ENCODE measurements at places on chromosomes 3 and 15.

- no peak for DNase-seq
Measured at GRCh38 chr3:43025423-43025822, 46.3 kb downstream of the GASK1A start.

- DNase-seq: no peak
Measured at GRCh38 chr3:105622169-105622568, 246.6 kb downstream of the CBLB start.

DNA sequence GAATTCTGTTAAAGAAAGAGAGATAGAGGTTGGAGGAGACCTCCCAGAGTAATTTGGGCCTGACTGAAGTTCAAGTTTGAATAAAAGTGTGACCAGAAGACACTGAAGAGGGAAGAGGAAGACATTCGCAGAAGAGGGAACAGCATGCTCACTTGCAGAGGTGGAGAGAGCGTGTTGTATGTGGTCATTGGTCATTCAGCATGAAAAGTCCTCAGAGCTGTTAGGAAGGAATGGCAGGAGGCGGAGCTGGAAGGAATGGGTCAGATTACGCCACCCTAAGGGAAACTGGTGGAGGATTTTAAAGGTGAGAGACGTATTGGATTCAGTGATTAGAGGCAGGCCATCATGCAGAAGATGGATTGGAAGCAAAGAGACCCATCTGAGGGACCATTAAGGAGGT, 41.6 kb downstream of the IQCH start:
- no peak for DNase-seq

GRCh38 chr15:76815421-76815820, 89.7 kb downstream of the SCAPER start:
- peak; percentile 23 for DNase-seq

DNA sequence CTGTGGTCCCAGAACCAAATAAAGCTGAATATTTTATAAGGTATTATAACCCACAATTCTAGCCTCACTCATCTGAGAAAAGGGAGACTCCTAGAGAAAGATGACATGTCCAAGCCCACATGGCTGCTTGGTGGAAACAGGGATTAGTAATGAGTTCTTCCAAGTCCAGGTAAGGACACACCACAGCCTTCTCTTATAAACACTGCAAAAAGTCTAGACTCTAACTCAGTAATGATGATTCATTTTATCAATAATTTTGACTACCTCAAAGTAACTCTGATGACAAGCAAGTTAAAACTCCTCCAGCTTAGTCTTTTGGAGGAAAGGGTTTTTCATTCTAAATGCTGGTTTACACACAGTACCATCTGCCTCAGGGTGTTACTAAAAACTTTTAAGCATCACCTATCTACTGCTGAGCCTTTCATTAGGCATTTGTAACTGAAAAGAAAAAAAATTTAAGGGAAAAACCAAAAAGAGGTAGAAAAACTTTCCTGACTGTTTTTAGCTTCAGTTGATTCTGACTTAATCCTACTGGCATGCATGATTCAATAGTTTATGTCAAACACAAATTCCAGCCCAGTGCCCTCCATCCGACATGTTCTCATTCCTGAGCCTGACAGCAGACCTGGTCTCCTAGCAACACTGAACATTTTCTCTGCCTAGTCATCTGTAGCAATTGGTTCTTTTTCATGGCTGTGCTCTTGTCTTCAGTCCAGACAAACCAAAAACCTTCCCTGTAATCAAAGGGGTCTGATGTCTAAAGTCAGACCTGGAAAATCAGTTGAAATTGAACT, 43.9 kb downstream of the P3H2 start:
- DNase-seq: no peak

GRCh38 chr3:89762405-89762804, 655.0 kb downstream of the EPHA3 start:
- no peak for DNase-seq

GRCh38 chr3:25901796-25902195, 111.9 kb downstream of the OXSM start:
- DNase-seq: no peak

- DNase-seq: no peak
Measured at GRCh38 chr15:81362790-81363189, 11.2 kb downstream of the TMC3 start.

DNA sequence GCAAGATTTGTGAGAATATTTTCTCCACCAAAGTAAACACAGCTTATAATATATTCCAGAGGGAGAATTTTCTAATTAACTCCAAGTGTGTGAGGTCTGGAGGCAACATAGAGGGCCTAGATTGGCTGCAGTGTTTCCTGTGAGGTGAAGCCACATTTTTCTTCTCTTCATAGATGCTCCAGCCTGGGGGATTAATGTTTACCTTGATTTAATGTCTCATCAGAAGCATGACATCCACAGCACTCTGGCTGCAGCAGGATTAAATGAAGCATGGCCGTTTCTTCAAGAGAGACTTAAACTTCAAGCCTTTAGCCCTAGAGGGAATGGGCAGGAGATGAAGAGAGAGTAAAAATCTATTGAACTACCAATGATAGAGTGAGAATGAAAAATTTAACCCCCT, 137.9 kb upstream of the ZBTB20 start:
- DNase-seq: no peak

DNA sequence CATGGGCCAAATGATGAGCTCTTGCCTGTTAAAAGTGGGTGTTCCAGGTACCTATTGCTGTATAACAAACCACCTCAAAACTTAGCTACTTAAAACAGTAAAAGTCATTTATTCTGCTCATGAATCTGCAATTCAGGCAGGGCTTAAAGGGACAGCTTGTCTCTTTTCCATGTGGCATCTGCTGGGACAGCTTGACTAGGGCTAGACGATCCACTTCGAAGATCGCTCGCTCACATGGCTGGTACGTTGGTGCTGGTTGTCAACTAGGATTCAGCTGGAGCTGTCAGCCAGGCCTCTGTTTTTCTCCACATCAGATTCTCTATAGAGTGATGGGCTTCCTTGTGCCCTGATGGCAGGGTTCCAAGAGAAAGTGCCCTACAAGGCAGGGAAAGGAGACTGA, 581.3 kb downstream of the NTRK3 start:
- no peak for DNase-seq

DNA sequence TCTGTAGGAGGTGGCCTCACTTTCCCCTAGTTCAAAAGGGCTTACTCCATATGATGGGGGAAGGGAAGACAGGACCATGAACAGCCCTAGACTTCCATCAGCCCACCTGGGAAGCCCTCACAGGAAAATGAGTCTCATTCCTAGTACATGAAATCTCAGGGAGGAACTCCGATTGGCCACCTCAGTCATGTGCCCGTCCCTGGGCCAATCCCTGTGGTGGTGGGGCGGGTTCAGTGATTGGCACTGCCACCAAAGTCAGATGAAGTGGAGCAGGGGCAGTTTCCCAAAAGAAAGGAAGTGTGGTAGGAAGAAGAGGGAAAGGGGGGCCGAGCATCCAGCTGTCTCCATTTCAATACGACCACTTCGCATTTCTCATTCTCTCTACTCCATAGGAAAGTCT, 25.9 kb upstream of the GP9 start:
- no peak for DNase-seq
